Bone marrow (tissue), 2 donors: ENCODE measurements at places on chromosomes 6 and 20.
A peak's percentile ranks its signal among the peaks of the same experiment; 100 is the strongest.

- peak; percentile 99 for DNase-seq
These were observed 5.4 kb downstream of the ADA start for GRCh38 chr20:44646023-44646640.

- DNase-seq, result no peak
These were observed 30.8 kb downstream of the GSTA4 start for GRCh38 chr6:52964318-52964717.

- no peak for DNase-seq
These were observed 399.2 kb downstream of the EPM2A start for GRCh38 chr6:145336119-145336518.

DNA sequence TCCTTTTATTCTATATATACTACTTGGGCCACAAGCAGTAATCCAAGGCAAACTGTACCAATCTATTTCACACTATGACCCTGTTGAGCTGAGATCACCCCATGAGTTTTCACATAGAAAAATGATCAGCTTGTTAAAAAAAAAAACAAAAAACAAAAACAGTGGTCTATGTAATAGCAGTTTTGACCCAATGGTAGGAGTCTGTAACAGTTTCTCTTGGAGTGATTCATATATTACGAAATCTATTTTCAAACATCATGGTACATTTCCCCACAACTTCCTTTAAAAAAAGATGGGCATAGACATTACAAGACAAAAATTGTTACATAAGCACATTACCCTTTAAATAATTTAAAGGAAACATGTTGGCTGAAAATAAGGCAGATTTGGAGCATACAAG lies 78.1 kb downstream of the PRSS35 start:
- DNase-seq, result peak; percentile 80

DNA sequence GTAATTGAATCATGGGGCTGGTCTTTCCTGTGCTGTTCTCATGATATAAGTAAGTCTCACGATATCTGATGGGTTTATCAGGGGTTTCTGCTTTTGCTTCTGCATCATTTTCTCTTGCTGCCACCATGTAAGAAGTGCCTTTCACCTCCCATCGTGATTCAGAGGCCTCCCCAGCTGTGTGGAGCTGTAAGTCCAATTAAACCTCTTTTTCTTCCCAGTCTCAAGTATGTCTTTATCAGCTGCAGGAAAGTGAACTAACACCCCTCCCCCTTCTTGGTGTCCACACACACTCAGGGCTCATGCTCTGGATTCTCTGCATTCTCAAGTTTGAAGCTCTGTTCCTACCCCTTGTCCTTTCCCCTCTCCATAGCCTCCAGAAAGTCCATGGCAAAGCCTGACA lies 107.1 kb downstream of the THBS2 start:
- DNase-seq, result no peak

DNA sequence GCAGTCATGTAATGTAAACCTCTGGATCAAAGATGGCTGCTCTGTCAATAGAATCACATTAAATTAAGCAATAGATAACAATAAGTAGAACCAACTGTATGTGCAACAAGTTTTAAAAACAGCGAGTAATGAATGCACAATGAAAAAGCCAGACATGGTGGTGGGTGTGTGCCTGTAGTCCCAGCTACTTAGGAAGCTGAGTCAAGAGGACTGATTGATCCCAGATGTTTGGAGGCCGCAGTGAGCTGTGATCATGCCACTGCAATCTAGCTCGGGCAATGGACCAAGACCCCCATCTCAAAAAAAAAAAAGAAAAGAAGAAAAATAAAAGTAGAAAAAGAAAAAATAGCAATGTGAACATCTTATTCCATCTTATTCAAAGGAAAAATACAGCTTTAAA lies 558.7 kb upstream of the MMS22L start:
- DNase-seq, result no peak

DNA sequence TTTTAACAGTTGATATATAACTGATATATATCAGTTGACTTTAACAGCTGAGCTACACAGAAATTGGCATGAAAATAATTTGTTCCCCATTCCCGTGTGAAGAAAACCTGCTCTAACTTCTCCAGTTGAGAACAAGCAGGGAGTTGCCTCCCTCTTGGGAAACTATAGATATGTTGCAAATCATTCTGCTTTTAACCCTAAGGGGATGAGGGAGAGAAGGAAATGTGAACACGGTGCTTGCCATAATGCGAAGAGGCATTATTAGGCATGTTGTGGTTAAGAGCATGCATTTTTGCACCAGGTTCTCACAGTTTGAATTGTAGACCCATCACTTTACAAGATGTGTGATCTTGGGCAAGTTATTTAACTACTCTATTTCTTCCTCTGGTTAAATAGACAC lies 453.7 kb downstream of the TENT5A start:
- DNase-seq, result no peak

GRCh38 chr6:156513504-156513903 lies 263.7 kb upstream of the ARID1B start:
- no peak for DNase-seq

DNA sequence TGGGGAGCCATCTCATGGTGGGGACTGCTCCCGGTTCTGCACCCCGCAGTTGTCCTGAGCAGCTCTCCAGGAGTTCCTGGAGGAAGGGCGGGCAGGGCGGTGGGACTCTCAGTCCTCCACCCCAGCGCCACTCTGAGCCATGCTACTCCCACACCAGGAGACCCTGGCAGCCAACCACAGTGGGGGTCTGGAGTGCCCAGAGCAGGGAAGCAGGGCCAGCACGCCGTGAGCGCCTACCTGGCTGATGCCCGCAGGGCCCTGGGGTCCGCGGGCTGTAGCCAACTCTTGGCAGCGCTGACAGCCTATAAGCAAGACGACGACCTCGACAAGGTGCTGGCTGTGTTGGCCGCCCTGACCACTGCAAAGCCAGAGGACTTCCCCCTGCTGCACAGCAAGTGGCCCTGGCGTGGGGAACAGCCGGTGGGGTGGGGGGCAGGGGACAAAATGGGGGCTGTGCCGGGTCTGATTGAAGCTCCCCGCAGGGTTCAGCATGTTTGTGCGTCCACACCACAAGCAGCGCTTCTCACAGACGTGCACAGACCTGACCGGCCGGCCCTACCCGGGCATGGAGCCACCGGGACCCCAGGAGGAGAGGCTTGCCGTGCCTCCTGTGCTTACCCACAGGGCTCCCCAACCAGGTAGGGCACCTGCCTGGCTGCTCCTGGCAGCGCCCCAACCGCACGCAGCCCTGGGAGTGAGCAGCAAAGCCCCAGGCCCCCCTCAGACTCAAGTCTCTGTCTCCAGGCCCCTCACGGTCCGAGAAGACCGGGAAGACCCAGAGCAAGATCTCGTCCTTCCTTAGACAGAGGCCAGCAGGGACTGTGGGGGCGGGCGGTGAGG lies 1.6 kb upstream of the TNFRSF6B start:
- DNase-seq, result no peak

DNA sequence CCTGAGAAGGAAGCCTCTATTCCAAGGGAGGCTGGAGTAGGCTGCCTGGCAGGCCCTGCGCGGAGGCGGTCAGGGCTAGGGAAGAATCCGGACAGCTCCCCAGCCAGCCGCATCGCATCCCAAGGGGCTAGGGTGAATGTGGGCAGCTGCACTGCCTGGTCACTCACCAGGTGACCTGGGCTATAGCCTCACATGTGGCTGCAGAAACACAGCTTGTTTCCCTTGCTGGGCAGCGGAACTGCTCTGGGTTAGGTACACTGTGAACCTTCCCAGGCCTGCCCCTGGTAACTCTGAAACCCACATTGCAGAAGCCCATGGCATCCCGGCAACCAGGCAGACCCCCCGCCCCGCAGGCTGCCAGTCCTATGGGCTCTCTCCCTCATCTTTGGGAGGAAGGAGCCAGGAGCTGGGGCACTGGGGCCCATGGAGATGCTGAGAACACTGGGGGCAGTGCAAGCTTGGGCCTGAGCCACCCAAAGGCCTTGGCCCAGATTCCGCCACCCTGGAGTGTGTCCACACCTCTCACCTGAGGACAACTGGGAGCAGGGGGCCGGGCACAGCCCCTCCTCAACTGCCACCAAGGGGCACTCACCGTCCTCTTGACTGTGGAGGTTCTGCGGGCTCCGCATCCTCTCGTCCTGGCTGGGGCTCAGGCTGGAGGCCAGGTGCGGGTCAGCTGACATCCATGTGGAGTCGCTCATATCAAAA lies 111.0 kb downstream of the NOL4L start:
- no peak for DNase-seq
